ENCODE measurements at places on chromosomes 7 and 10.

GRCh38 chr7:36690041-36690440 is 34.3 kb downstream of the AOAH start:
- no peak for DNase-seq

DNA sequence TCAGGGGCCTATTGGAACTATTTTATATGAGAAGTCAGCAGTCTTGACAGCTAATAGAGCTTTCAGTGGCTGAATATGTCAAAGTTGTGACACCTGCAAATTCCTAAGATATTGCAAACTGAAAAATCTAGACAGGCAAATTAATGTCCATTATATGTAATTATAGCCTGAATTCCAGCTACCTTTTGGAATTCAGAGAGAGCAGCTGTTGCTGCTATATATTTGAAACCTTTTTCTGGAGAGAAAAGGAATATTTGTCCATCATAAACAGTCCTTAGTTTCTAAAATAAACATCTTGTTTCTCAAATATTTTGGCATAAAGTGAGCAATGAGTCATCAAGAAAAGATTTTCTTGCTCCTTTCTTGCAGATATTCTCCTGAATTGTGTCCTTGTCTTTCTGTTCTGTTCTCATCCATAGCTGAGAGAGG is 408.9 kb upstream of the SEMA3D start:
- DNase-seq: no peak

DNA sequence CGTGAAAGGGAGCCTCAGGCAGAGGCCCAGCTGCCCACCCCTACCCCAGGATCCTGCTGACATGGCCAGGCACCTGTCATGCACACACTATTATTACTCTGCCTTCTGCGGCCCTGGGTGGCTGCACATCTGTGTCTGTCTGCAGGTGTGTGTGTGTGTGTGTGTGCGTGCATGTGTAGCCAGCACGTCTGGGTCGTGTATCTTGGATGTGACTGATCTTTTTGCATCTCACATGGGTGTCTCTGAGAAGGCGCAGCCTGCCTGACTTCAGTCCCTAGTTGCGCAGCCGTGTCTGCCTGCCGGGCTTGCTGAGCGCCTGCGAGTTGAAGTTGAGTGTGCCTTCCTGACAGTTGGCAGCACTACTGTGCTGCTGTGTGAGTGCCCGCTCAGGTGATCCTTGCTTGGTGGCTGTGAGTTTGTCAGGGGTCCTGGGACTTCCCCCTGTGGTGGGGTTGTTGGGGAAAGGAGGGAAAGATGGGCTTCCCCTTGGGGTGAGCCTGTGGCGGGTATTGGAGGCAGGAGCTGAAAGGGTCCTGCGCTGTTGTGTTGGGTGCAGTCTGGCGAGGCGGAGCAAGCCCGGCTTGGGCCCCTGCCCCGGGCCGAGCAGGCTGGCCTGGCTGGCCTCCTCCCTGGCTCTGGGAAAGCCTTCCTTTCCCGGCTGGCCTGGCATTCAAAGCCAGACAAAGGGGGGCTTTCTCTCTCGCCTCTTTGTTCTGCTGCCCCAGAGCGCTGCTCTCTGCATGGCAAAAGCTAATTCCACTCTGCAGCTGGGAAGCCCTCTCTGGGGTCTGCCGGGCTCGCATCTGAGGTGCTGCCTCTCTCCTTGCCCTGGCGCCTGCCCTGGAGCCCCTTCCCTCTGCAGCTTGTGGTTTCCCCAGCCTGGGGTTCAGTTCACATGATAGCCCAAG is 4.9 kb downstream of the TRIM8 start:
- no peak for DNase-seq

GRCh38 chr10:76397181-76398042 is 966.0 kb downstream of the LRMDA start:
- no peak for DNase-seq

DNA sequence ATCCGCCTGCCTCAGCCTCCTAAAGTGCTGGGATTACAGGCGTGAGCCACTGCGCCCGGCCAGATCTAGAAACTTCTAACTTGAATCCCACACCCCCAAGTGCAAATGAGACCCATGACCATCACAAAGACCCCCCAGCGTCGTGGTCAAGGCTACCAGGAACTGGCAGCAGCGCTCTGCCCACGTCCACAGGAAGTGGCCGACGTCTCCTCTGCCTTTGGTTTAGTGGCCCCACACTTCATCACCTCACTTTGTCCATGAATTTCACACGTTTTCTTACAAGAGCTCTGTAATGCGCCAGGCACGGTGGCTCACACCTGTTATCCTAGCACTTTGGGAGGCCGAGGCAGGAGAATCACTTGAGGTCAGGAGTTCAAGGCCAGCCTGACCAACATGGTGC is 53.5 kb upstream of the TNRC18 start:
- DNase-seq: no peak

DNA sequence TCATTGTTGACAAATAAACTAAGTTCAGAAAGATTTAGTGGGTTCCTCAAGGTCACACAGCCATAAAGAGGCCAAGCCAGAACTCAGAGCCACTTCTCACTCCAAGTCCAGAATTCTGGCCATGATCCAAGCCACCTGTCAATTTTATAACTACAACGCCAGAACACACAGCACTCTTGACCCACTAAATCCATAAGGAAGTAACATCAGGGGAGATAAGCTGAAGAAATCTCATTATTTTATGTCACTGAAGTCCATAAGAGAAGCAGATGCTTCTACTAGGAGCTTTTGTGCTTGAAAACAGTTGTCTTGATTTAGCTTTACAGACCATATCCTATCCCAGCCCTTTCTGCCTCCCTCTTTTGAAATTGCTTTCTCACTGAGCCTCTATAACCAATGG is 15.9 kb downstream of the ADAM12 start:
- no peak for DNase-seq

GRCh38 chr7:84248843-84249242 is 54.3 kb upstream of the SEMA3A start:
- peak; percentile 52 for DNase-seq

DNA sequence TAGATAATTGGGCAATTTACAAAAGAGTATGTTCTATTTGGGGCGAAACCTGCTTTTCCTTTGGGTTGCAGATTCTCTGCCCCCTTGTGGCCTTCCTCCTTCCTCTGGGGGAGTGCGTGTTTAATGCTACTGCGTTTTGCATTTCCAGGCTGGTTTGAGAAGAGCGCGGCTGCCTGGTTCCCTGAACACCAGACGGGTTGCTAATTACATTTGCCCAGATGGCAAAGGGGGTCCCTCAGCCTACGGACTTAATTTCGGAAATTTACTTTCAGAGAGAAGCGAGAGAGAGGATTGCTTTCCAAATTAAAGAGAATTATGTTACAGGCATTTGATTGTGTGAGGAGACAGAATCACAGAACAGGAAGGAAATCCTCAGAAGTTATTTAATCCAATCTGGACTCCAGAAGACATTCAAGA is 91.9 kb upstream of the JAZF1 start:
- DNase-seq: no peak

DNA sequence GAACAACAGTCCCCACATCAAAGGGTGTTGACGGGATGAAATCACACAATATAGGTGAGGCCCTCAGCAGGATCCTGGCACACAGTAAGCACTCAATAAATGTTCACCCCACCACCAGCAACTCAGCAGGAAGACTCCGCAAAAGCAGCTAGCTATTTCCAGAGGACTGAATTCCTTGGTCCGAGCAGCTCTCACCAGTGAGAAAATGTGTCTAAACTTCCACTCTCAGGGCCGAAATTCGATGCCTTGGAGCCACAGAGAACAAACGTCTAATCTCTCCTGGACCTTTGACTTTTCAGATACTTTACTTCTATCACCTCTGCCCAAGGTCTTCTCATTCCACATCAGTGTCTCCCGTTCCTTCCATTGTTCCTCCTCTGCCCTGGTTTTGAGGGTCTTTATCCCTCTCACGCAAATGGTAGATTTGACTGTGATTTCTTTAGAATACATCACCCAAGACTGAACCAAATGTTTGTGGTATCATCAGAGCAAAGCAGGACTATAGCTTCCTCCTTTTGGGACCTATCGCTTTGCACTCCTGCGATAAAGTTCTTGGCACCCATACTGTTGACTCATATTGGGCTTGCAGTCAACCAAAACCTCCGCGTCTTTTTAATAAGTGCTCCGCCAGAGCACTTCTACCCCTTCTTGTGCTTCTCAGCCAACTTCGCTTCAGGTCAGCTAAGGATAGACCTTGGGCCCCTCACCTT is 903 bp upstream of the NT5C2 start:
- no peak for DNase-seq

DNA sequence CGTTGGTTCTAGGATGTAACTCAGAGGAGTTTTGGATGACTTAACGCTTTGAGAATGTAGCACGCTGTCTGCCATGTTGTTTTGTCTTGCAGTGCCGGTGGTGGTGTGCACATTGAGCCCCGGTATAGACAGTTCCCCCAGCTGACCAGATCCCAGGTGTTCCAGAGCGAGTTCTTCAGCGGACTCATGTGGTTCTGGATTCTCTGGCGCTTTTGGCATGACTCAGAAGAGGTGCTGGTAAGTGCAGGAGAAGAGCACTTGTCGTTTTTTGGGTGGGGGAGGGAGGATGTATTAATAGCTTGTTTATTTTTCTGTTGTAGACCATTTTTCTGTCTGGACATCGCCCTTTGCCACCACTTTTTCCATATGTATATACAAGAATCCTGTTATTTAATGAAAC is 6.3 kb downstream of the NDUFB2 start:
- no peak for DNase-seq

DNA sequence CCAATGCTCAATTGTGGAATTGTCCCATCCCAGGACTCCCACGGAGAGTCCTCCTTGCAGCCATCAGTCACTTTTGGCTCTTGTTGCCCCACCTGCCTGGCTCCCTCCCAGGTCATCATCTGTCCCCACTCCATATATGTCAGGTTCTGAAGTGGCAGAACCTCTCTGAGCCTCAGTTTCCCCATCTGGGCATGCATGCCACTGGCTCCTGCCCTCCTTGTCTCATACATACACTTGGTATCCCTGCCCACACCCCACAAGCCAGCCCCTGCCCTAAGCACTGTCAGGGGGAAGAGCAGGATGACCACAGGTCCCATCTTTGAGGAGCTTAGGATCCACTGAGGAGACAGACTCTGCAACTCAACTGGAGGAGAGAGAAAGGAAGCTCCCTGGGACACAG is 156.9 kb downstream of the GRID1 start:
- no peak for DNase-seq

DNA sequence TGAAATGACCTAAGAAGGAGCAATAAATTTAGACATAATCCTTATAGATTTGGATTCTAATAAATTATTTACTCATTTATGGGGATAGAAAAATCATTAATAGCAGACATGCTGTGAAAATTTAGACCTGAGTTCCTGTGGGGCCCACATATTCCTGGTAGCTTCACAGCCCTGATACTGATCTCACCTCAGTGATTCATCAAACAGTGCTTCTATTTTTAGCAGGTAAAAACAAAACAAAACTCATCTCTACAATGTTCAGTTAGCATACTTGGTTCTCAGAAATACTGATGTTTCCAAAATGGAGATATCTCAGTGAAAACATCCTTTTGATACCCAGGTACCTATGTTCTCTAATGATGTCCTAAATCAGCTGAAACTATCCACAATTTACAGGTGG is 841.1 kb upstream of the SORCS1 start:
- DNase-seq: no peak

- DNase-seq: no peak
Observed at GRCh38 chr10:1525354-1526162, 211.8 kb downstream of the ADARB2 start.

DNA sequence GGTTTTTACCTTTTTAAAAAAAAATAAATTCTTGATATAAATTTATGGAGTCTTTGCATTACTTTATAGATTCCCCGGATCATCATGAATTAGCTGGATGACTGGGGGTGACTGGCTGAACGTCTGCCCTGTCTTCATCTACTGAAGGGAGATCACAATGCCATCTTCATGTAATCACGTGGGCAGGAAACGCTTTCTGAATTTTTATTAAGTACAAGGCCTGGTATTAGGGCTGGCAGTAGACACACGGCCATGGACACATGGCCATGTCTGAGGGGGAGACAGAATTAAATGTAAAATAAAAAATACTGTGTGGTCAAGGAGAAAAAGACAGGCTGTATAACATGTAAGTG is 111.2 kb downstream of the VIPR2 start:
- no peak for DNase-seq

GRCh38 chr7:30304177-30304884 is 19.9 kb downstream of the ZNRF2 start:
- DNase-seq: no peak

DNA sequence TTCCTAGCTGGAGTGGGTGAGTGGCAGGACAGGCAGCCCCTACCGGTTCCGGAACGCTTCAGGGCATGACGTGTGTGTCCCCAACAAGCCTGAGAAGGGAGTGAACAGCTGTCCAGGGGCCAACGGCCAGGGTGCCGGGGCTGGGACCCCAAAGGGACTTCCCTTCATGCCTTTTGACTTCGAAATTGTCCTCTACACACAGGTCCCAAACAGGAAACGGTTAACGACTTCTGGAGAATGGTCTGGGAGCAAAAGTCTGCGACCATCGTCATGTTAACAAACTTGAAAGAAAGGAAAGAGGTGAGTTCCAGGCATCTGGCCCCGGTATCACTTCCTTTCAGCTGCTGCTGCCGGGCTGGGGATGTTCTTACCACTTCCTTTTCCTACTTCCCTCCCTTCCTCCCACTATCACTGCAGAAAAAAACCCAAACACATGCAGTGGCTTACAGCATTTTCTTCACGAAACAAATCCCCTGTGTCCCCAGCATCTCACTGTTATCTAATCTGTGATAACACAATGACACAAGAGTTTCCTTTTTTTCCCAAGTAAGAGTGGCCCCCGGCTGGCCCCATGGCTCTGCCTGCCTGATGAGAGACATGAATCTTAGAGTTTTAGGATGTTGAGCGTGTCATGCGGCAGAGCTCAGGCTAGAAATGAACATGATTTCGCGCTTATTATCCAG is 63.2 kb downstream of the MKI67 start:
- no peak for DNase-seq

DNA sequence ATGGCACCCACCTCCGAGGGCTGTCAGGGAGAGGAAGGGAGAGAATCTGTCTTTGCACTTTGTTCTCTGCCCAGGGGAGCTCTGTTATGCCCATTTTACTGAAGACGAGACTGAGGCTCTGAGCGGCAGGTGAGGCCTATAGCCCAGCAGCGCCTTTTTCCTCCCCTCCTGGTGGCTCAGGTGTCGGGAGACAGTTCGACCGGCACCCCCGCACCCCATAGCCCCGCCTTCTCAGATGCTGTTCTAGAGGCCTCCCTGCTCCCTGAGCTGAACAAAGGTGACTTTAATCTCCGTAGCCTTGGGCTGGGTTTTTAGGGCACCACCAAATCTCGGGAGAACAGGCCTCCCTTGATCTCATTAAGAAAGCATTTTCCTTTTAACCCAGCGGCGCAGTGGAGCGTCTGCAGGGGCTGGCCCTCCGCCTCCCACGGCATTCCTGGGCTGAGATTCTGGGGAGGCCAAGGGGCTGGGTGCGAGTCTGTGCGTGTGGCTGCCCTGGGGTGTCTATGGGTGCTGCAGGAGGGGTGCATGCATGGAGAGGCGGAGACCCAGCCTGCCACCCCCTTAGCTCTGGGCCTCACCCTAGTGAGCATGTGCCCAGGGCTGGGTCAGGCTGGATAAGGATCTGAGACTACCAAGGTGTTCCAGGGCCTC is 3.3 kb downstream of the LFNG start:
- DNase-seq: no peak

- no peak for DNase-seq
Observed at GRCh38 chr10:124678557-124679240, 65.5 kb downstream of the FAM53B start.

GRCh38 chr7:30252885-30253795 is 31.3 kb upstream of the ZNRF2 start:
- peak; percentile 76 for DNase-seq

Measured in upper lobe of left lung (tissue), 6 donors.